ENCODE measurements at places on chromosomes 4 and X. TPM values are rescaled to one million over a fixed set of nuclear protein-coding genes. Genes with fewer than 3 reads are reported as not detected.

MAOB gene
- total RNA-seq = not detected

KCTD8 gene
- total RNA-seq = not detected

RHOXF1 gene
- not detected for total RNA-seq

BCORL1 gene
- total RNA-seq = 12.6 TPM

NAT8L gene
- total RNA-seq = 0.59 TPM

CDS1 gene
- 0.06 TPM for total RNA-seq

TLR3 gene
- 0.13 TPM for total RNA-seq

PPA2 gene
- total RNA-seq = 119 TPM

FOXR2 gene
- total RNA-seq = not detected

DUSP9 gene
- 0.15 TPM for total RNA-seq

HMX1 gene
- total RNA-seq = not detected

FAM156A gene
- total RNA-seq = 25.7 TPM

DAPP1 gene
- 24.4 TPM for total RNA-seq

TMPRSS11F gene
- not detected for total RNA-seq

DUX4 gene
- total RNA-seq = not detected

PLAC8 gene
- 14.0 TPM for total RNA-seq

CTSO gene
- total RNA-seq = 3.3 TPM

ARHGEF38 gene
- total RNA-seq = not detected

SLC9B1 gene
- total RNA-seq = 0.59 TPM

TCEANC gene
- 1.2 TPM for total RNA-seq

GEMIN8 gene
- total RNA-seq = 16.0 TPM

Data from activated CD8-positive, alpha-beta memory T cell treated with anti-CD3 and anti-CD28 coated beads for 36 hours (primary cell).